ENCODE measurements at places on chromosomes 2 and 18. TPM values are rescaled to one million over a fixed set of nuclear protein-coding genes. Genes with fewer than 3 reads are reported as not detected.

The NCKAP5 gene
- total RNA-seq, result 1.6 TPM

The GALNT14 gene
- total RNA-seq, result 1.2 TPM

The EFHD1 gene
- total RNA-seq, result not detected

The ECEL1 gene
- not detected for total RNA-seq

The OXER1 gene
- total RNA-seq, result not detected

The ITPRIPL1 gene
- 5.1 TPM for total RNA-seq

The ANKAR gene
- total RNA-seq, result 3.7 TPM

The ABCG5 gene
- not detected for total RNA-seq

The ASAP2 gene
- 43.5 TPM for total RNA-seq

The BOK gene
- 13.6 TPM for total RNA-seq

The NEB gene
- total RNA-seq, result 0.12 TPM

The IGFBP5 gene
- total RNA-seq, result 731 TPM

The NDUFAF7 gene
- total RNA-seq, result 20.7 TPM

The ABCB11 gene
- not detected for total RNA-seq

The RND3 gene
- total RNA-seq, result 1,131 TPM

The SEPTIN10 gene
- total RNA-seq, result 110 TPM

The COL5A2 gene
- total RNA-seq, result 440 TPM

The FSHR gene
- not detected for total RNA-seq

The KCMF1 gene
- 87.5 TPM for total RNA-seq

The PTPRN gene
- total RNA-seq, result 58.1 TPM

The CD8B gene
- total RNA-seq, result not detected

The GNLY gene
- not detected for total RNA-seq

The HNRNPLL gene
- 52.2 TPM for total RNA-seq

The FARSB gene
- total RNA-seq, result 10.7 TPM

The IAH1 gene
- total RNA-seq, result 70.1 TPM

The PRKAG3 gene
- not detected for total RNA-seq

The PRADC1 gene
- 12.1 TPM for total RNA-seq

The SAG gene
- not detected for total RNA-seq

The AQP12B gene
- total RNA-seq, result not detected
